ENCODE measurements at places on chromosomes 2 and 18.

DNA sequence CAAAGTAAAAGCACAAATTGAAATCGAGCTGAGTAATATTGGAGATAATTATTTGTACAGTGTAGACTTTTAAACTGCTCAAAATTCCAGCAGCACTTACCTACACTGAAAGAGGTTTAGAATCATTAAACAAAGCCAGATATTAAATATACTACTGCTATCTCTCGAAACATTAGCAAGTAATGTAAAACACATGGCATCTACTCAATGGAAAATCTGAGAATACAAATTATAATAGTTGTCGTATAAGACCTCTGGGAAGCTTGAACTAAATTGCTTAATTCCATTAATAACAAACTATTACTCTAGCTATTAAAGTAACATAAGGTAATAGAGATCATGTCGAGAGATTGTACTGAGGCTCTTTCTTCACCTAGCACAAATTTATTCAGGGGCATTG is 108.9 kb downstream of the KLHL29 start:
- no peak for DNase-seq

DNA sequence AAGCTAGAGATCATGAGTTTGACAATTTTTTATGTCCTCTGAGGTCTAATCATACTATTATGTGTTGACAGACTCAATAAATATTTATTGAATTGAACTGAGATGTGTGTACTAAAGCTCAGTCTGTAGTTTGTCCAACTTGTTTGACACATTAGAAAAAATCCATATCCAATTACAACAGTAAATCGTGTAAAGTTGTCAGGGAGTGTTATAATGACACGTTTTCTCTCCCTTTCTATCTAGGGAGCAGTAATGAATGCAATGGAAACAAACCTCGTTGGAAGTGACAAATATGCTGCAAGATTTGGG is 28.4 kb downstream of the ITGA4 start:
- DNase-seq = no peak

GRCh38 chr18:50855976-50856757 is 22.8 kb upstream of the ME2 start:
- DNase-seq = no peak

DNA sequence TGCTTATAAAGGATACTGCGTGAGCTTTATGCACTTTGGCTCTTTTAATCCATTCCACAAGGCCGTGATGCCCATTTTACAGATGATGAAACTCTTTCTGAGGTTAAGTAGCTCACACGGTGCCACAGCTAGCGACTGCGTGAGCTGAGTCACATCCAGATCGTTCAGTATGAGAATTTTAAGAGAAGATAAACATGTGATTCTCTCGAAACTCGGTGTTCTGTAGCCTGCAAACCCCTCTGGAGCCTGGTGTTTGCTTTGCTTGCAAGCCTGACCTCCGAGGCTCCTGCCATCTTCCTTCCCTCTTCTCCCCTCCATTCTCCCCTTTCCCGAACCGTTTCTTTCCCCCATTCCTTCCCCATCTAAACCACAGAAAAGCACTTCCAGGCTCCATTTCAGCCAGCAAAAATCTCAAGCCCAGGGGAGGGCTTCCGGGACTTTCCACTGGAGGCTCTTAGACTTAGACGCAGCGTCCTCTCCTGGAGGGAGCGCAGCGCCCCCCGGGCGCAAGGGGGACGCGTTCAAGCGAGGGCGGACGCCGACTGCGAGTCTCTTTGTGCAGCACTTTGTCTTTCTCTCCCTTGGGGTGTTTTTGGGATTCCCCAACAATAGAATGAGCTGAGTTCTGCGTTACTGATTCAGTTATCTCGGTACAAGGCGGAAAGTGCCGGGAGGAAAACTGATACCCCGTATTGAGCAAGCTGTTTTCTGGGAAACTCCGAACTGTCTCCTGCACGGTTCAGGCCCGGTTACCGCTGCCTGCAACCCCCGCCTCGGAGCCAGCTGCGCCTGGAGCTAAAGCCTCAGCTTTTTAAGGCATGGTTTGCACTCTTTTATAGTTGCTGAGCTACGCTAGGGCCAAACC is 38.0 kb downstream of the CYP1B1 start:
- peak; percentile 33 for DNase-seq

GRCh38 chr2:156903335-156903734 is 354.2 kb upstream of the GALNT5 start:
- no peak for DNase-seq

DNA sequence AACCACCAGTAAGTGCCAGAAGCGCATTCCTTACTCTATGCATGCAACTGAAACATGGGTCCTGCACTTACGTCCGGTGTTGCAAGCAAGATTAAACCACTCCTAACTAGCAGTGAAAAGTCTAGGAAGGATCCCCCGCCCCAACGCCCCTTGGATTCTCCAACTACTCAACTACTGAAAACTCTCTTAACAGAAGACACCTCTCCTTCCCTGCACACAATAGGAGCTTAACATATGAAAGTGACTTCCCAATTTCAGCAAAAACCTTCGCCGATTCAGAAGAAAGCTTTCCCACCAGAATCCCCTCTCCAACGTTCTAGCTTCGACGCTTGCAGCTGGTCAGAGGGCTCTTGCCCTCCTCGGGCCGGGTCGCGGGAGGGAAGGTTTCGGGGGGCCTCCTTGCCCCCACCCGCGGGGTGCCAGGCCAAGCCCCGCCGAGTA is 578 bp downstream of the IWS1 start:
- no peak for DNase-seq

GRCh38 chr18:35335866-35336265 is 8.4 kb downstream of the ZNF24 start:
- DNase-seq = no peak

GRCh38 chr2:43429369-43429768 is 166.5 kb downstream of the THADA start:
- no peak for DNase-seq

DNA sequence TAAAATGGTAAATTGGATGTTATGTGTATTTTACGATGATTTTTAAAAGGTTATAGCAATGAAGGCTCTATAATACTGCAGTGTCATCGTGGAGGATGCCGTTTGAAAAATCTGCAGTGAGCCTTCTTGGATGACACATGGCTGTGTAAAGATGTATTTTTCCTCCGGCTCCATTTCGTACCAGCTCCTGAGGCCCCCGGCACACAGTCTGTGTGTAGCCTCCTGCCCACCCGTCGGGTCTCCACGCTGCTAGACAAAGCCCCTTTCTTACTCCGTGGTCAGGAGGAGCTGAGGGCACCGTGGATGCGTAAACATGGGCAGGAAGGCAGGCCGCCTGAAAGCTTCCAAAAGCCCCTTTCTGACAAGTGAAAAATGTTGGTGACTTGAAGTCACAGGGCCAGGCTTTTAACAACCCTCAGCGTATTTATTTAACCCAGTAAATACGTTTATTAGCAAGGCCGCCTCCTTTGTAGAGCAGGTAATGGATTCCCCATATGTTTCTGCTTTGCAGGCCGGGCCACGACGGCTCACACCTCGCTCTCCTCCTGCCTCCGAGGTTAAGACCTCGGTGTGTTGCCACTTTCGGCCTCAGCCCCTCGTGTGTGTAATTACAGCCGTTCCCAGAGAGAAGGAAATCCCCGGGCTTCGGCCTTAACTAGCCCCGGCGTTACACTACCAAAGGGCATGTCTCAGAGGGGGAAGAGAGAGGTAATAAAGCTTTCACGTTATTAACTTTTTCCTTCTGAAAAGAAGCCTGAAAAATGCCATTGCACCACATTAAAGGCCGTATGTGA is 72.8 kb downstream of the DDX1 start:
- no peak for DNase-seq

DNA sequence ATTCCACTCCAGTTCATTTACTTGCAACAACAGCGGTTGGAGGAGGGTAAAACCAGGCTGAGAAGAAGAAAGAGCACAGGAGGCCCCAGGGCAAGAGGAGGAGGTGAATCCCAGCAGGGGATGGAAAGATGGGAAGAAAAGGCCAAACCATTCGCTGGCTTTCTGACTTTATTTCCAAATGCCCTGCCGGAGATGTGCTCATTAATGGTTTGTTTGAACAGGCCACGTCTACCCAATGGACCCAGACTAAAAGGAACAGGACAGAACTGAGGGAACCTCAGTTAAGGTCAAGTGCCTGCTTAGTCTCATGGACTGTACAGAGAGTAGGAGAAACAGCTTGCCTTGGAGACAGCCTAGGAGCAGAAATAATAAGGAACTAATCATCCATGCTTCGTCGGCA is 121.6 kb upstream of the NDUFV2 start:
- no peak for DNase-seq

GRCh38 chr2:197777823-197778407 is 7.2 kb downstream of the BOLL start:
- no peak for DNase-seq

- no peak for DNase-seq
Measured at GRCh38 chr2:58608146-58608545, 367.0 kb upstream of the FANCL start.
